ENCODE measurements at places on chromosomes 16 and 17.

- peak; percentile 97 for DNase-seq
These were observed 171.7 kb downstream of the ZFHX3 start for GRCh38 chr16:72876221-72876620.

GRCh38 chr16:83727018-83727417 lies 80.8 kb upstream of the HSBP1 start:
- peak; percentile 28 for DNase-seq

GRCh38 chr16:88069397-88070168 lies 118.3 kb downstream of the BANP start:
- no peak for DNase-seq

DNA sequence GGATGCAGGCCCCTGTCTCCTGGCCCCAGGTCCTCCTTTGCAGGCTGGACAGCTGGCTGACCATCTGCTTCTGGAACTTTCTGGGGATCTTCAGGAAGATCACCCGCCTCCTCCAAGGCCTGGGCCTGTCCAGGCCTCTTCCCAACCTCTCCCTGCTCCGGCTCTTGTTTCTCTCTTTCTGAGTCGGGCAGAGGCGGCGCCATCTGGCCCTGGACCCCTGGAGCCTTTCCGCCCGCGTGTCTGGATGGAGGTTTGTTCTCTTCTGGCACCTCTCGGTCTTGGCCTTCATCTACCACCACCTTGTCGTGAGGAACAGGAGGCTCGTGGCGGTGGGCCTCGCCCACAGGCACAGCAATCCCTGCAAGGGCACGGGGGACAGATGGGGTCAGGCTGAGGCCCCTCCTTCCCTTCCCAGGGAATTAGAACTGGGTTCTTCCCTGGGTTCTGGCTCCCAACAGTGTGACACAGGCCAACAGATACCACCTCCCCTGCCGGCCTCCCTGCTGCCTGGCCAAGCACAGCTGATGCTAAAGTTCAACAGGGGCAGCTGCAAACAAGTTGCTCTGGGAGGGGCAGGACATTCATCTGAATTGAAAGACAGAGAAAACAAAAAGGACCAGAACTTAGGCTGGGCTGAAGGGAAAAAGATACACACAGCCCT lies 13.3 kb downstream of the NDUFAF8 start:
- DNase-seq: no peak

DNA sequence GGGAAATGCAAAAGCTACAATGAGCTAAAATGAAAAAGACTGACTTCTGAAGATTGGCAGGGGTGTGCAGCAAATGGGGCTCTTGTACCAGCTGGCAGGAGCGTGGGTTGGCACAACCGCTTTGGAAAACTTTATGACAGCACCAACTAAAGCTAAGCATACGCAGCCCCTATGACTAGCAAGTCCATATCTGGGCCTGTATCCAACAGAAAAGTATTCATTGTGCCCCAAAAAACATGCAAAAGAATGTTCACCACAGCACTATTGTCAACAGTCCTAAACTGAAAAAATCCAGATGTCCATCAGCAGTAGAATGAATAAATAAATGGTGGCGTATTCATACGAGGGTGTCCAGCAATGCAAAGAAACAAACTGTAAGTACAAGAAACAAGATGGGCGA lies 22.6 kb upstream of the ITGA3 start:
- no peak for DNase-seq

DNA sequence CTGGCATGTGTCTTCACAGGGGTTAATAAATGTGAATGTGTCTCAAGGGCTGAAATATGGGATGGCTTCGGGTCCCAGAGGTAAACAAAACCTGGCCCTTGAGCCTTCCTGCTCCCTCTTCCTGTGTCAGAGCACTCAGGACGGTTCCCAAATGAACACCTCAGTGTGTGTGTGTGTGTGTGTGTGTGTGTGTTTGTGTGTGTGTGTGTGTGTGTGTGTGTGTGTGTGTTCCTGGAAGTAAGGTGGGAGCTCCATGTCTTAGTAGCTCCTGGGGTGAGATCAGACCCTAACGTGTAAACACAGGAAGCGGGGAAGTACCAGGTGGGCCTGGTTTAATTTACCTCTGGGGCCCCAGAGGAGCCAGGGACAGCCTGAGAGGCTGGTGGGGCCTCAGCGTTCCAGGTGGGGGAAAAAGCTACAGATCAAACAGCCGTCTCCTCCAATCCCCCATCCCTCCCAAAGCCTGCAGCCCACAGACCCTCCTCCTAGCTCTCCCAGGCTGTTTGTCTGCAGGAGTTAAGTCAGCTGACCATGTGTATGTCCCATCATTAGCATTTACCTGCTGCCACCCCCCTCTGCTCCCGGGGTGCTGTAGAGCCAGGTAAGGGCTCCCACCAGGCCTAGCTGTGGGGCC lies 6.1 kb downstream of the KIF19 start:
- no peak for DNase-seq

DNA sequence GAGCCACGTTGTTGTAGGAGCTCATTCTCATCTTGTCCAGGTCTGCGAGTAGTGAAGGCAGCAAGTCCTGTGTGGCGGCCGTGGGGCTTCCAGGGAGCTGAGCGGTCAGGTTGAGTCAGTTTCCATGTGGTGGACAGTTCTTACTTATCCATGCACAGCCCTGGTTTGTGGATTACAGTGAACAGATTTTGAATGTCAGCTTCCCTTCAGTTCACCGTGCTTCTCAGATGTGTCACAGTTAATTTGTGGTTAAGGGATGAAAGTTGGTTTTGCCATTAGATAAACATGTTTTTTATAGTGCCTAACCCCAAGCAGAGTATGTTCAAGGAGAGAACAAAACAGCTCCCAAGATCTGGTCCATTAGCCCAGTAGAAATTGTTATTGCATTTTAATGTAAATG lies 103.1 kb downstream of the RPTOR start:
- DNase-seq: peak; percentile 95

- DNase-seq: no peak
These were observed 26.3 kb downstream of the MRTFB start for GRCh38 chr16:14097182-14097959.

GRCh38 chr16:3458278-3458851 lies 14.9 kb downstream of the NAA60 start:
- peak; percentile 59 for DNase-seq

- DNase-seq: no peak
These were observed 30.1 kb upstream of the PMFBP1 start for GRCh38 chr16:72202014-72202413.

- no peak for DNase-seq
These were observed 5.8 kb upstream of the TRAF4 start for GRCh38 chr17:28737770-28738679.

DNA sequence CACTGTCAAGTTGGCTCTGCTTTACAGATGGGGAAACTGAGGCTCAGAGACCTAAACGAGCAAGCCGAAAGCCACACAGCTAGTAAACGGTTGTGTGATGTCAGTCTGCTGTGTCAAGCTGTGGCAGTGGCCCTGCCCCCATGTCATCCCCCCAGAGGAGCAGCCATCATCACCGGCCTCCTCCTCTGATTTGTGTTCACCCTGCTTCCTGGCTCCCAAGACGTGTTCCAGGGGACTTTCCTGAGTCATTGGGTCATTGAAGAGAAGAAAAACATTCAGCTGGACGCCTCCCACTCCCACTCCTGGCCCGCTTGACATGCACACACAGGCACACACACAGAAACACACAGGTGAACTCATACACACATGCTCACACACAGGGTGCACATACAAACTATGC lies 54.0 kb upstream of the CIBAR2 start:
- no peak for DNase-seq

GRCh38 chr17:81305051-81305630 lies 10.0 kb upstream of the SLC38A10 start:
- DNase-seq: no peak

DNA sequence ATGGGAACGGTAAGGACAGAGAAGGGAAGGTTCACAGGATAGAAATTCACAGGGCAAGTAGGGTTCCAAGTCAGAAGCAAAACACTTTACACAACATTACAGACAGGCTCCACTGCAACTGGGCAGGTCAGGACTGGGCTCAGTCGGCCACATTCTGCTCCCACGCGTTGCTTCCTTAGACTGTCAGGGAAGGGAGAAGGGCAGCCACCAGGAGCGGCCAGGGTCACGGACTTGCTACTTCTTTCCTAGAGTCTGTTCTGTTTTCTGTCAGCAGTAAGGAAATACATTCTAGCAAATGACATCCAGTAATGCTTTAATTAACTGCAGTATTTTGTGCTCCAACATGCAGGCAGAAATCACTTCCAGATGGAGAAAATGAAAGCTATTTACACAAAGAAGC lies 160.3 kb upstream of the RPH3AL start:
- DNase-seq: peak; percentile 62

- no peak for DNase-seq
These were observed 64.6 kb downstream of the NKD1 start for GRCh38 chr16:50612849-50613198.

- no peak for DNase-seq
These were observed 8.2 kb upstream of the ATP2C2 start for GRCh38 chr16:84360170-84360569.

DNA sequence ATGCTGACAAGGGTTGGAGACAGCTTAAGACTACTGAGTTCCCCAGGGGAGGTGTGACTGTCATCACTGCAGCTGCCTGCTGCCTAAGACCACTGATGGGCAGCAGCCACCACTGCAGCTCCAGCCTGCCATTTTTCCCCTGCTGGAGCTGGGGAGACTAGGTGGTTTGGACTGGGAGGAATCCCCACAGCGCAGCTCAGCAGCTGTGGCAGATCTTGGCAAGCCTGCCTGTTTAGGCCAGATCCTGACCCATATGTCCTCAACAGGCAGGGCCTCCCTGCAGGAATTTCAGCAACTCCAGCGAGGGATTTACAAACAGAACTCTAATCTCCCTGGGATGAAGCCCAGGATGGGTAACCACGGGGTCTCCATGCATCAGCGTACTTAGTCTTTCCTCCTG lies 356.4 kb upstream of the TOM1L1 start:
- no peak for DNase-seq

GRCh38 chr16:29860218-29860617 lies 2.8 kb downstream of the CDIPT start:
- DNase-seq: no peak
